ENCODE measurements at places on chromosomes 5 and 9. TPM values are rescaled to one million over a fixed set of nuclear protein-coding genes. Genes with fewer than 3 reads are reported as not detected.
A peak's percentile ranks its signal among the peaks of the same experiment; 100 is the strongest.

BARX1 gene
- not detected for total RNA-seq

ACOT12 gene
- total RNA-seq = 0.10 TPM

SHC3 gene
- 0.79 TPM for total RNA-seq

MZB1 gene
- total RNA-seq = 0.89 TPM

SUSD1 gene
- 16.1 TPM for total RNA-seq

EDIL3 gene
- total RNA-seq = 19.3 TPM

PARP8 gene
- 14.5 TPM for total RNA-seq

EPB41L4B gene
- 11.3 TPM for total RNA-seq

TEK gene
- total RNA-seq = 10.4 TPM

NEUROG1 gene
- not detected for total RNA-seq

SAXO1 gene
- total RNA-seq = 0.10 TPM

CATSPER3 gene
- not detected for total RNA-seq

TTC16 gene
- total RNA-seq = not detected

DNA sequence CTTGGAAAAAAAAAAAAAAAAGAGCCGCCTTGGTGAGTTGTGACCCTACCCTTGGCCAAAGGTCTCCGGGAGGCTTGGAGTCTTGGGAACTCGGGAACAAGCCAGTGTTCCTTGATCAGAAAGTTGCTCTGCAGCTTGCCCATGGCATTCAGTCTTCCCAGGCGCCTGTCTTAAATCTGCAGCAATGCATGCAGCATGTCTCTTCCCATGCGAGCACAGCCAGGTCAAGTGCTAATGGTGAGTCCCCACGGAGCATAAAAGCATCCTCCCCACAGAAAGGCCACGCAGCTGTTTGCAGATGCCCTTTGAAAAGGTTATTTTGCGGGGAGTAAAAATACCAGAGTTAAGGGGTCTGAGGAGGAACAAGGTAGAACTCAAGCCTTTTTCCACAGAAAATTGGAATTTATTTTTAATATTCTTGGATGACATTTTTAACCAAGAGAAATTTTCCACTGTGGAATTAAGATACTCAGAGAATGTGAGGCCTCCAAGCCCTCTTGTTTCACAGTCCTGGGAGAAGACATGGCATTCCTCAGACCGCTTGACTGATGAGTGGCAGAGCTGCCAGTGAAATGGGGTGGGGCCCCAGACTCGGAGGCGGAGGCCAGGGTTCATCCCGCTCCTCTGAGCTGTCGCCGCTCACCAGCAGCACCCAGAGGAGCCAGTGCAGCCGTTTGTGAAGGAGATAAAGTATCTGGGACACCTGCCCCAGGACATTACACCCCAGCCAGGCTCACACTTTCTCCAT, 81.6 kb downstream of the CYFIP2 start:
- DNase-seq = no peak

DNA sequence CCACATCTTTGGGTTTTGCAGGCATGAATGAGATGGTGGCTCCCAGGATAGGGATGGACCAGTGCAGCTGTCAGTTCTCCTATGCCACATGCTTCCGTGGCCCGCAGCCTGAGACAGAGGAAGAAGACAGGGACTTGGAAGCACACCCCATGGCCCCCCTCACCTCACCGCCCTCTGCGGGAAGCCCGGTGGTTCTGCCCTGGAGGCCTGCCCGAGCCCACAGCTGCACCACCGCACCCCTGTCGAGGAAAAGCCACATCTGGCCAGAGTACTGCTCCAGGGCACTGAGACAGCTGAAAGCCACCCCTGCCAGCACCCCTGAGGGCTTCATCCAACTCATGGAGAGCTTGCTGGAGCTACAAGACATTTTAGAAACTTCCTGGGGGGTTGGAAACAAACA, 7.6 kb upstream of the TRMT10B start:
- DNase-seq = no peak

- DNase-seq = no peak
These were observed 47.7 kb upstream of the GLRX start for GRCh38 chr5:95870105-95870672.

- DNase-seq = no peak
These were observed 131.8 kb upstream of the FBN2 start for GRCh38 chr5:128669803-128670202.

- no peak for DNase-seq
These were observed 309.3 kb upstream of the SEMA6A start for GRCh38 chr5:116883875-116884274.

DNA sequence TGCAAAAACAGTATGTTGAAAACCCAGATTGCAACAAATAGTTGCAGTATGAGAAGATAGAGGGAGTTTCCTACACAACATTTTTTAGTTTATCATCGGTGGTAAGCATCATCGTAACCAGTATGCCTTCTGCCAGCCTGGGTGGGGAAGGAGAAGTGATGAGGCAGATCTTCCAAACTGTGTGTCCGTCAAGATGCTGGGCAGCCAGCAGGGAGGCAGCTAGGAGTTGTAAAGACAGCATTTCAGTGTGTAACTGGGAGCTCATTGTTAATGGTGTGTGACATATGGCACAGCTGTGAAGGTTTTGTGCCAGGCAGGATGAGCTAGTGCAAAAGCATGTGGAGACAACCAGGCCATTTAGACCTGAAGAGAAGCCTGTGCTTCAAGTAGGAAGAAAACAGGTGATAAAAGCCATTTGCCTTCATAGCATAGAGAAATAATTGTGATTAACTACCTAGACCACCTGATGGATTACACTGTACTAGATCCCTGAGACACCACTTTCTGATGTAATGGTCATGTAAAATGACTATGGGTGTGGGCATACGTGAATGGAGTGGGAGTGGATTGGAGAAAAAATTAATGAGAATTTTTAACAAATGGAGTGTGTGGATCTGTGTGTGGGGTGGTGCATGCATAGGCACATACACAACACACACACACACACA, 347.0 kb upstream of the ADAMTSL1 start:
- DNase-seq = peak; percentile 21

GRCh38 chr5:53013857-53014256, 24.7 kb downstream of the ITGA2 start:
- no peak for DNase-seq

DNA sequence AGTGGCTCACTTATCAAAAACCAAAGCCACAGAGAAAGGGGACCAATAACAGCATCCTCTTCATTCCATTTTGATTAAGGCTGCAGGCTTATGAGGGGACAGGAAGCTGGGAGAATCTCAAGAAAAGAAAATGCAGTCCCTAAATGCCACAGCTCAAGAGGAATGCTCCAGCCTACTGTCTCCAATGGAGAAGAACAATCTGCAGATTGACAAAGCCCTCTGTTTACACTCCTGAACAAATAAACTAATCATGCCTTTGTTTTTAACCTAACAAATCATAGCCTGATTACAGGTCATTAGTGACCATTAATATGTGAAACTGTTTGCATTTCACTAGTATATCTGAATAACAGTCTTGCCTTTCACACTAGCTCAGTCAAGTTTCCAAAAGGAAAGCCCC, 26.5 kb downstream of the PPP2R2B start:
- DNase-seq = no peak

- DNase-seq = no peak
These were observed 60.5 kb downstream of the RASGRF2 start for GRCh38 chr5:81020478-81021167.

GRCh38 chr5:67431191-67431590, 234.6 kb upstream of the CD180 start:
- DNase-seq = no peak

DNA sequence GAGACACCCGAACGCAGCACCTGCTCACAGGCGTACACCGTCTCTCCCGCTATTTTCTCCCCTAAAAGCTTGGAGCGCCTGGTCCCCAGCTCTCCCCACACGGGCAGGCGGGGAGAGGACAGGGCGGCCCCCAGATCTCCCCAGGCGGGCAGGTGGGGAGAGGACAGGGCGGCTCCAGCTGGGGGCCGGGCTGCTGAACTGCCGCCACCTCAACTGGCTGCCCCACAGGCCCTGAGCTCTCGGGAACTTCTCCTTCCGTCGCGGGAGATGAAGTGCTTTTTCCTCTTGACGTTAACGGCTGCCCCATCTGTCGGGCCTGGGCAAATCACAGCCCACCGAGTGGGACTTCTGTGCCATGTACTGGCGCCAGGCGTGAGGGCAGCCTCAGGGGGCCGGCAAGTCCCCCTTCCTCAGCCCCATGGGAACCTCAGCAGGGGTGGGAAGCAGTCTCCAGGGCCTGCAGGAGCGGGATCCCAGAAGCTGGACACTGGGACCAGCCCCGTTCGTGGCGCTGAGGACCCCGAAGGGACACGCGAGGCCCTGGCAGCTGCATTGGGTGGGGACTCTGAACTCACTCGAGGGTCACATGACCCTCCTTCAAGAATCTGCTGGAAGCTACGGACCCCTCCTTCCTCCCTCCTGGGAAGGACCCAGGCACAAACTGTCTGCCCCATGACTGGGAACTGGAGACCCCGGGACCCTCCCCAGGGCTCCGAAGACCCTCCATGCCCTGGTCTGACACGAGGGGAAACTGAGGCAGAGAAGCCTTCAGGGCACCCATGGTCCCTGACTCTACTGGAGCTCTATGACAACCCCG, 5.7 kb upstream of the EGFL7 start:
- no peak for DNase-seq

DNA sequence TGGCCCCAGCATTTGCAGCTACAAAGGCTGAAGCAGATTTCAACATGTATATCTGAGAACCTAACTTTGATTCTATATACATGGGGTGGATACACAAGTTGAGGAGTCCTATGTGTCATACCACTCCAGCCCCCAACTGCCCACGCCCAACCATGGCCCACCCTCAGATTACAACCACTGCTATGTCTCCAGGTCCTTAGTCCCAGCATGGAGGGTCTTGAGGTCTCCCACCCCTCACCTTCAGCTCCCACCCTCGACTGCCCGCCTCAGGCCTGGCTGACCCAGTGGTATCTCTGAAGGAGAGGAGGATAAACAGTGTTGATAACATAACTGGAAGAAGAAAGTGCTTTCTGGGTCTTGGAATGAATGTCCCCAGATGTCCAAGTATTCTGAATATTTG, 8.2 kb downstream of the SOWAHA start:
- DNase-seq = no peak

GRCh38 chr5:8290721-8291120, 421.8 kb downstream of the MTRR start:
- no peak for DNase-seq

GRCh38 chr9:31388660-31389059, 995.8 kb upstream of the ACO1 start:
- no peak for DNase-seq

- DNase-seq = no peak
These were observed 107.7 kb downstream of the TENT4A start for GRCh38 chr5:6820851-6821479.

DNA sequence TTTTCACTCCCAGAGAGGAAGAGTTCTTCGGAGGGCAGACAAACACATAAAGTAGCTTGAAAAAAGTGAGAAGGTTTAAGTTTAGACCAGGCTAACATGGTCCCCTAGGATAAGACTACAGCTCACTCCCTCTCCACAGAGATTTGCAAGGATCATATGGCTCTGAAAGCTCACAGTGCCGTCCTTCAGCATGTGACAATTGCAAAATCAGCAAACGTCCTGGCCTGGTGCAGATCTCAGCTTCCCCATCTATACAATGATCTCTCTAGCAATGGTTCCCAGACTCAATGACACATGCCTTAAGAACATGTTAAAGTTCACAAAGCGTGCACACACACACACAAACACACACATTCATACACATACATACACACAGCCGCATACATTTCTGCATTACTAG, 327.6 kb downstream of the ACTL7B start:
- DNase-seq = no peak

- no peak for DNase-seq
These were observed 52.1 kb upstream of the PITX1 start for GRCh38 chr5:135085936-135086725.

DNA sequence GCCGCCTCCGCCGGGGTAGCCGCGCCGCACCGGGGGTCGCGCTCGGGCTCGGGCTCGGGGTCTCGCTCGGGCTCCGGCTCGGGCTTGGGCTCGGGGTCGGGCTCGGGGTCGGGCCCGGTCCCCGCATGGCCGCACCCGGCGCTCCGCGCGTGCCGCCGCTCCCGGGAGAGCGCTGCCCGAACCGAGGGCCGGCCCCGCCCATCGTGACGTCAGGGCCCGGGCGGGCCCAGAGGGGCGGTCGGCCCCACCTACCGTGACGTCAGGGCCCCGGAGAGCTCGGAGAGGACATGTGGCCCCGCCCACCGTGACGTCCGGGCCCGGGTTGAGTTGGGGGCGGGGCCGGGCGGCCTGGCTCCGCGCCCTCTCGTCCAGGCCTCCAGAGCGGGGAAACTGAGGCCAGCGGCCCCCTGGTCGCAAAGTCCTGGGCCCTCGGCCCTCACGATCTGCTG, at the start of gene NSMF:
Gene NSMF, minus strand, starts transcription at position 183 of the 449 bp plus-strand sequence. CDS start 232 bp downstream, outside the sequence.
- peak; percentile 90 for DNase-seq

GRCh38 chr9:92550765-92551164, 15.0 kb upstream of the ECM2 start:
- DNase-seq = no peak

GRCh38 chr9:100063185-100063584, 35.6 kb downstream of the ERP44 start:
- DNase-seq = no peak

DNA sequence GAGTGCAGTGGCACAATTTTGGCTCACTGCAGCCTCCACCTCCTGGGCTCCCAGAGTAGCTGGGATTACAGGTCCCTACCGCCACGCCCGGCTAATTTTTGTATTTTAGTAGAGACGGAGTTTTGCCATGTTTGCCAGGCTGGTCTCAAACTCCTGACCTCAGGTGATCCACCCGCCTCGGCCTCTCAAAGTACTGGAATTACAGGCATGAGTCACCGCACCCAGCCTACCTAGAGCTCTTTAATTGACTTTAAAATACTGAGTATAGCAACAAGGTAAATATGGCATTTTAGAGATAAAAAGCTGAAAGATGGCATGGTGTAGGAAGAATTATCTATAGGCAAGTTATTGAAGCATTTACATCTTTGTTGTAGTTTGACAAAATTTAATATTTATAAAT, 21.0 kb downstream of the APC start:
- no peak for DNase-seq

GRCh38 chr5:159030357-159030756, 69.4 kb downstream of the EBF1 start:
- no peak for DNase-seq

DNA sequence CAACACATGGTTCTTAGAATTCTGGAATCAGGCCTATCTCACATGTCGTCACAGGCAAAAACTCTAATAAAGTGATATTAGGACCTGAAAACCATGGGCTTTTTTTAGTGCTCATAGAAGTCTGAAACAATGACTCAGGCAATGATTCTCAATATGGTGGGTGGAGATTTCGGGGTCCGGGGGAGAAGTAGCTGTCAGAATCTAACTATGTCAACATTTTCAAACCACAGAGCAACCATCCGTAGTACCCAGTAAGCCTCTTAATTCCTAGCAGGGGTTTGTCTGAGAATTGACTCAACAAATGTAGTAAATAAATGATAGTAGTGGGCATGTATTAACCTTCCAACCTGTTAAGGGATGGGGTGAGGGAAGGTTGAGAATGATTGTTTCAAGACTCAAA, 2.6 kb downstream of the AMACR start:
- DNase-seq = no peak

DNA sequence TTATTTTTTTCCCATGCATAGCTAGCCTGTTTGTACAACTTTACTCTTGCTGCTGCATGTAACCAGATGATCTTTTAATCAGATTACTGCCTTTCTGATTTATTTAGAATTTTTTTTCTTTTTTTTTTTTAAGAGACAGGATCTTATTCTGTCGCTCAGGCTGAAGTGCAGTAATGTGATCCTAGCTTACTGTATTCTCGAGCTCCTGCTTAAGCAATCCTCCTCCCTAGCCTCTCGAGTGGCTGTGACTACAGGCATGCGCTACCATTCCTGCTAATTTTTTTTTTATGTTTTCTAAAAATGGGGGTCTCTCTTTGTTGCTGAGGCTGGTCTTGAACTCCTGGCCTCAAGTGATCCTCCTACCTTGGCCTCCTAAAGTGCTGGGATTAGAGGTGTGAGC, 9.6 kb downstream of the DCP2 start:
- no peak for DNase-seq

Measured in skin of body (tissue), 3 donors.